ENCODE measurements at places on chromosomes 1 and 21.

GRCh38 chr1:170095976-170096748 lies 21.7 kb upstream of the KIFAP3 start:
- H3K4me3 ChIP-seq: no peak overlapping the region
- no peak overlapping the region for H3K27ac ChIP-seq
- no peak for DNase-seq
- no peaks in the 10 kb centered on the region for H3K4me1 ChIP-seq
- H3K36me3 ChIP-seq: no peaks in the 10 kb centered on the region

- H3K27ac ChIP-seq: no peak overlapping the region
- no peak for DNase-seq
- H3K4me1 ChIP-seq: peaks cover 40% of the 10 kb centered on the region
- H3K27me3 ChIP-seq: no peaks in the 10 kb centered on the region
Measured at GRCh38 chr1:203516184-203516583, 22.2 kb downstream of the OPTC start.

GRCh38 chr1:118185084-118185832 lies at the start of gene SPAG17:
SPAG17 (minus strand) TSS chr1:118185228; CDS start chr1:118185157, 71 bp downstream.
- no peaks in the 10 kb centered on the region for H3K27me3 ChIP-seq
- H3K4me1 ChIP-seq: no peaks in the 10 kb centered on the region
- H3K27ac ChIP-seq: no peak within 1 kb of the TSS
- DNase-seq: peak; percentile 11
- no peaks in the 10 kb centered on the region for H3K36me3 ChIP-seq
- no peak within 1 kb of the TSS for H3K4me3 ChIP-seq

DNA sequence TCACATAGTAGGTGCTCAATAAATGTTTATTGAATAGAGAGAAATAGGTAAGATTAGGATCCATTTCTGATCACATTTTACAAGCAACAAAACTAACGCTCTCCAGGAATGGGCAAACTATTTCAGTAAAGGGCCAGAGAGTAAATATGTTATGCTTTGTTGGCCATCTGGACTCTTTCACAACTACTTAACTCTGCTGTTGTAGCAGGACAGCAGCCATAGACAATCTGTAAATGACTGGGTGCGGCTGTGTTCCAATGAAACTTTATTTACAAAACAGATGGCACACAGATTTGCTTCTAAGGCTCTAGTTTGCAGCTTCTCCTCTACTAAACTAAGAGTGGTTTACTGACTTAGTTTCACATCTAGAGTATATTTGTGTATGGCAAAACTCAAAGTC lies 83.0 kb upstream of the BACH1 start:
- no peak overlapping the region for H3K4me3 ChIP-seq
- no peaks in the 10 kb centered on the region for H3K36me3 ChIP-seq
- H3K4me1 ChIP-seq: peaks cover 23% of the 10 kb centered on the region
- no peak for DNase-seq
- H3K27ac ChIP-seq: no peak overlapping the region

DNA sequence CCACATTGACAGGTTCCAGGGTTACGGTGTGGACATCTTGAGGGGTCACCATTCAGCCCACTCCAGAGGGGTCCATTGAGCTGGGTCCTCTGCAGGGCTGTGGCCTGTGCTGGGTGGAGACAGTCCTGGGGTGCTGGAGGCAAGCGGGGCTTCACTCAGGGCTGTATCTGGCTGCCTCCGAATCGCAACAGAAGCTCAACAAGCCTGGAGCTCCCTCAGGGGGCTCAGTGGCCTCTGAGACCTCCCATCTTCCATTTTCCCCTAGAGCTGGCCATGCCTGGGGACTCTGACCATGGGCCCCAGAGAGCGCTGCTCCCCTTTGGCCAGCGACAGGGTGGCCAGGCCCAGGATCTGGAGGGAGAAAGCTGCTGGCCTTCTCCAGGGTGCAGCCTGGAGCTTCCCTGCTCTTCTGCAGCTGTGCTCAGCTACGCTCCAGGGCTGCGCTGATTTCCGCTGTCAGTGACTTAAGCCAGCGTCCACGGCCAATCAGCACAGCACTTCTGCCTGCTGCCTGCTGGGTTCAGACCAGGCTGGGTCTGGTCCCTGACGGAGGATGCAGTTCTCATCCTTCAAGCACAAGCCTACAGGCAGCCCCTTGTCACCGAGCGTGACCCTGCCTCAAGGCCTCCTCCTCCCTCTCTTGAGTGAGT lies 45.0 kb upstream of the ADARB1 start:
- H3K27ac ChIP-seq: no peak overlapping the region
- H3K36me3 ChIP-seq: no peaks in the 10 kb centered on the region
- no peaks in the 10 kb centered on the region for H3K27me3 ChIP-seq
- DNase-seq: no peak
- no peaks in the 10 kb centered on the region for H3K4me1 ChIP-seq

- no peak overlapping the region for H3K27ac ChIP-seq
- H3K4me1 ChIP-seq: no peaks in the 10 kb centered on the region
- no peak for DNase-seq
- H3K36me3 ChIP-seq: no peaks in the 10 kb centered on the region
- H3K27me3 ChIP-seq: no peaks in the 10 kb centered on the region
Measured at GRCh38 chr1:81432654-81433109, 368.1 kb upstream of the ADGRL2 start.

GRCh38 chr1:171233183-171233582 lies 15.1 kb upstream of the FMO1 start:
- H3K27me3 ChIP-seq: no peaks in the 10 kb centered on the region
- H3K27ac ChIP-seq: no peak overlapping the region
- no peak for DNase-seq

DNA sequence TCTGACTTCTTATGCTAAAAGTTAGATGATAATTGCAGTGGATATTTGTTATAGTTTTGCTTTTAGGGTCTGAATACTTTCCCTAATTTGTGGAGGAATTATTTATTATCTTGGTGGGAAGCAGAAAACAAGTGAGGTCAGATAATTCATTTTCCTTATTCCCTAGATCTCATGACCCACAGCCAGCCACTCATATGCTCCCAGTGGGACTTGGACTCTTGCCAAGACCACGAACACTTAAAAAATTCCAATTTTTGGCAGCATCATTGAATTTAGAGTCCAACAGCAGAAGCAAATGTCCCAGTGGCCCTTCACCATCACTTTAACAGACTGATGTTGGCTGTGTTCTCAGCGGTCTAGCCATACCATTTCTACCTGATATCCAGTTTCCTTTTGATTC lies 204.2 kb downstream of the HMCN1 start:
- H3K4me1 ChIP-seq: no peaks in the 10 kb centered on the region
- no peak overlapping the region for H3K4me3 ChIP-seq
- no peak for DNase-seq
- no peak overlapping the region for H3K27ac ChIP-seq
- H3K27me3 ChIP-seq: no peaks in the 10 kb centered on the region

GRCh38 chr1:44707959-44708831 lies 22.8 kb downstream of the RNU5D-1 start:
- H3K4me3 ChIP-seq: no peak overlapping the region
- no peaks in the 10 kb centered on the region for H3K36me3 ChIP-seq
- peaks cover 2% of the 10 kb centered on the region for H3K4me1 ChIP-seq
- DNase-seq: peak; percentile 61

DNA sequence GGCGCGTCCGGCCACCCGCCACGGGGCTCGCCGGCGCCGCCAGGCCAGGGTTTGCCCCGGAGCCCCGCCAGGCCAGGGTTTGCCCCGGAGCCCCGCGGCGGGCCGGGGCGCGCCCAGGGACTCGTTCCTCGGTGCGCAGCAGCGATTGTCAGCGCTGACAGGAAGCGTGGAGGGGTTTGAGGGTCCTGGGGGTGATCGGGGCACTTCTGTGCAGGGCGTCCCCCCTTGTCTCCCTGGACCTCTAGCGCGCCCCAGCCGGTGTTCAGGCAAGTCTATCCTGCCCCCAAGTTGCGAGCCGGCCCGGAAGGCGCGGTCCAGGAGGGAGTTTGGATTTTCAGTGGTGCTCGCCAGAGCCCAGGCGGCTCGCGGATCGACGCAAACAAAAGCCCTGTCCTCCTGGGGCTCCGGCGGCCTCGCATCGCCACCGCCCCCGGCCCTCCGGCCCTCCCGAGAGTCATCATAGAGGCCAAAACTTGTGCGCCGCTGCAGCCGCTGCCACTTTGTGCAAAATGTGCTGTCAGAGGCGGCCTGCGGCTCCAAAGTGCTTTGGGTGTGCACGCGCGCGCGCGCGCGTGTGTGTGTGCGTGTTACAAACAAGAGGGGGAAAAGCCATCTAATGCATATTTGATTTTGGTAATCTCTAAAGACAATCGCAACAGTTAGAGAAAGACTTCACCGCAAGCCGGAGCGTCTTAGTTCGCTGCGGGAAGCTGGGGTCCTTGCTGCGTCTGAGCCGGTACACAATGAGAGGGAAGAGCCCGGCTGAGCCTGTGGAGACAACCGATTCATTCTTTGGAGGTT lies 1.0 kb downstream of the ROR1 start:
- H3K36me3 ChIP-seq: no peaks in the 10 kb centered on the region
- H3K4me1 ChIP-seq: peaks cover 15% of the 10 kb centered on the region
- H3K27ac ChIP-seq: peak overlapping the region; percentile 28
- peak; percentile 49 for DNase-seq
- peak overlapping the region; percentile 72 for H3K4me3 ChIP-seq

GRCh38 chr1:110130989-110131388 lies 18.7 kb downstream of the UBL4B start:
- H3K27ac ChIP-seq: no peak overlapping the region
- peaks cover 29% of the 10 kb centered on the region for H3K27me3 ChIP-seq
- H3K4me3 ChIP-seq: no peak overlapping the region
- no peak for DNase-seq
- H3K4me1 ChIP-seq: no peaks in the 10 kb centered on the region

- no peaks in the 10 kb centered on the region for H3K27me3 ChIP-seq
- H3K27ac ChIP-seq: no peak overlapping the region
- DNase-seq: no peak
- H3K4me1 ChIP-seq: no peaks in the 10 kb centered on the region
- H3K36me3 ChIP-seq: no peaks in the 10 kb centered on the region
- H3K4me3 ChIP-seq: no peak overlapping the region
Measured at GRCh38 chr1:222331340-222331739, 216.6 kb downstream of the HHIPL2 start.

Data from endothelial cell of umbilical vein (primary cell).